CD4-positive, alpha-beta T cell (primary cell): ENCODE measurements at places on chromosomes 2 and 18.

GRCh38 chr2:152466980-152467676 lies 132.2 kb downstream of the FMNL2 start:
- no peak for DNase-seq

- DNase-seq, result no peak
Measured at GRCh38 chr2:74881626-74882298, 47.8 kb downstream of the HK2 start.

DNA sequence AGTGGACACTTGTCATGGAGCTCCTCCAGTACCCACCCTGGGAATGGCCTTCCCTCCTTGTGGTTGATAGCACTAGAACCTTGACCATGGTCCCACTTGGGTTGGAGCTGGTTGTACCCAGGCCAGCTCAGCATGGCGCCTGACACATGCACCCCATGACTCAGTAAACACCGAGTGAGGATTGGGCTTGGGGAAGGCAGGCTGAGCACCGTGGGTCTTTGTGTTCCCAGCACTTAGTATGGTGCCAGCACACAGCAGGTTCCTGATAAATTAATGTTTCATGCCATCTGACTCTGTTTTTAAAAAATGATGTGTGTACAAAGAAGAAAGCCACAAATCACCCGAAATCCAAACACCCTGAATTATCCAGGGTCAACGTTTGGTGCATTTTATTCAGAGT lies 69.8 kb downstream of the CIB4 start:
- no peak for DNase-seq

DNA sequence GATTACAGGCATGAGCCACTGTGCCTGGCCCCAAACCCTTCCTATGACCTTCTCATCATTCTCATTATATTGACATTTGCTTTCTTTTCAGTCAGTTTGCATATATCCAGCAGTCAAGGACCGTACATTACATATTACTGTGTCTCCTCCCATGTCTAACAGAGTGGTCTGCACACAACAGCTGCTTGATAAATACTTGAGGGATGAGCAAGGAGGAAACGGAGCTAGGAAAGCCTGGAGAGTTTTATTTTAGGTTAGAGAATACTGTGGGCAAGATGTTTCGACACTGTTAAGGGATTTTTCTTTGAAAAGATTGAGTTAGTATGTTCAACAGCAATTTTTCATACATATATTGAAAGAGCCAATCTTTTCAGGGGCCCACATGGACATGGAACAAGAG lies 76.2 kb upstream of the CHRNA1 start:
- no peak for DNase-seq

DNA sequence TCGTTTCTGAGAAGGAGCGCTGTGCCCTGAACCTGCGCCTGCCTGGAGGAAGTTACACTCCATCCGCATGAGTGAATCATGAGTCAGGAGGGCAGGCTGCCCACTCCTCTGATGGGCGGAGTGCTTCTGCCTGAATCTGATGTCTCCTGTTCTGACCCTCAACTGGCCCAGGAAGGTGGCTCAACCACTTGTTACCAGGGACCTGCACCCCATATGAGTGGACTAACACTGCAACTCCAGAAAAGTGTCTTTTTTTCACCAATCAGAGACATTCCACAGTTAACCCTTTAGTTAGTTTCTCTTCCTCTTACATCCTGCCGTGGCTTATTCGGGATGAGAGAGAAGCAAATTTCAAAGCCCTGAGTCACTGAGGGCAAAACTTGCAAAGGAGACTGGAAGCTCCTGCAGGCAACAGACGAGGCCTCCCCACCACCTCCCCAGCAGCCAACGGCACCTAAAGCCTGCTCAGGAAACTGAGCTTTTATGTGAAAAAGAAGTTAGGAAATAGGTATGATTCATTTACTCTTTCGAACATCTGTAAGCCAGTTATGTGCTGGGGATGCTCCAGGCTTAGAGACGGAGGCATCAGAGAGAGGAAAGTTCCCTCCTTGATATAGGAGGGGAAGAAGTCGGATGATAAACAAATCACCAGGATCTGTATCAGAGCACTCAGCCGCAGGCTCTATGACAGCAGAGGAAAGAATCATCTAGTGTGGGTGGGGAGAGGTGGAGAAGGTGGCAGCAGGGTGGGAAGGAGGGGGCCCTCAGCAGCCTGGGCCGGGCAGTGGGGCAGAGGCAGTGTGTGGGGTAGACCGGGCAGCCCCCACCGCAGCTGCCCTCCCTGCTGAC lies 30.9 kb downstream of the MBP start:
- DNase-seq, result peak; percentile 42
